ENCODE measurements at places on chromosomes 2 and 18. TPM values are rescaled to one million over a fixed set of nuclear protein-coding genes. Genes with fewer than 3 reads are reported as not detected.

The DTYMK gene
- 69.5 TPM for polyA plus RNA-seq

The IL1F10 gene
- not detected for polyA plus RNA-seq

The PPIL3 gene
- polyA plus RNA-seq, result 54.0 TPM

The CXCR4 gene
- 2.5 TPM for polyA plus RNA-seq

The REG3A gene
- not detected for polyA plus RNA-seq

The ATP6V1C2 gene
- 1.5 TPM for polyA plus RNA-seq

The CNGA3 gene
- not detected for polyA plus RNA-seq

The USP34 gene
- 81.8 TPM for polyA plus RNA-seq

The LPIN1 gene
- 4.4 TPM for polyA plus RNA-seq

The CPS1 gene
- 4.9 TPM for polyA plus RNA-seq

The GKN2 gene
- polyA plus RNA-seq, result not detected

The LAMA3 gene
- 3.3 TPM for polyA plus RNA-seq

The HRH4 gene
- 0.07 TPM for polyA plus RNA-seq

The SKOR2 gene
- polyA plus RNA-seq, result not detected

The IAH1 gene
- polyA plus RNA-seq, result 35.0 TPM

The ALPG gene
- polyA plus RNA-seq, result 0.89 TPM

The TEKT4 gene
- not detected for polyA plus RNA-seq

The RAB6C gene
- not detected for polyA plus RNA-seq
